ENCODE measurements at places on chromosomes 4 and X. TPM values are rescaled to one million over a fixed set of nuclear protein-coding genes. Genes with fewer than 3 reads are reported as not detected.

Gene DIPK2B
- 9.7 TPM for polyA plus RNA-seq

Gene JAKMIP1
- 0.06 TPM for polyA plus RNA-seq

Gene FAM184B
- 0.84 TPM for polyA plus RNA-seq

Gene ARX
- polyA plus RNA-seq: not detected

Gene TAPT1
- polyA plus RNA-seq: 30.9 TPM

Gene GJB1
- polyA plus RNA-seq: 58.9 TPM

Gene UGT2B15
- 0.07 TPM for polyA plus RNA-seq

Gene TSC22D3
- 122 TPM for polyA plus RNA-seq

Gene PAGE2
- not detected for polyA plus RNA-seq

DNA sequence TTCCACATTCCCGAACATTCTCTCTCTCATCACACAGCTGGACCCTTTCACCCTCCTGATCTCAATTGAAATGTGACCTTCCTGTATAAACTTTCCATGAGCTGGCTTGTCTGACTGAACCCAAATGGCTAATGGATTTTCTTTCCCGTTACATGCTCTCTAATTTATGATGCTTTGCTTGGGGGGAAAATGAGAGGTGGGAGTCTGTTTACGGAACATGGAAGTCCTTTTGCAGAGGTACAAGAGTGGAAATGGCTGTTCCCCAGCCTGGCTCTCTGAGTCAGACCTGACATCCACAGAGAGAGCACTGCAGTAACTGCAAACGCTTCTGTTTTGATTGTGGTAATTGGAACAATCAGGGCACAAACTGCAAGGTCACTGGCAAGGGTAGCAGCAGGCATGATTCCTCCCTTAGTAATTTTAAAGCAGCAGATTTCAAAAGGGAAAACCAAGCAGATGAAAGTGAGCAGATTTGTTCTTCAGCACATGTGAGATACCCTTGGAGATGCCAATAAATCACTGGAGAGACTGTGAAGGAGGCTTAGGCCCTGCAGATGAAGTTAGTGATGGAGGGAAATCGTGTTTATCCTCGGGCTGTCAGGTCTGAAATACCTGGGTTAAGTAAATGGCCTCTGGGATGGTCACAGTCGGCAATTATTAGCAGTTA is 83.9 kb downstream of the SNCA start:
- DNase-seq: peak; percentile 89

GRCh38 chrX:13716905-13717304 is 17.5 kb downstream of the TRAPPC2 start:
- no peak for DNase-seq

- DNase-seq: no peak
Observed at GRCh38 chr4:72468904-72469502, 100.0 kb downstream of the ADAMTS3 start.

DNA sequence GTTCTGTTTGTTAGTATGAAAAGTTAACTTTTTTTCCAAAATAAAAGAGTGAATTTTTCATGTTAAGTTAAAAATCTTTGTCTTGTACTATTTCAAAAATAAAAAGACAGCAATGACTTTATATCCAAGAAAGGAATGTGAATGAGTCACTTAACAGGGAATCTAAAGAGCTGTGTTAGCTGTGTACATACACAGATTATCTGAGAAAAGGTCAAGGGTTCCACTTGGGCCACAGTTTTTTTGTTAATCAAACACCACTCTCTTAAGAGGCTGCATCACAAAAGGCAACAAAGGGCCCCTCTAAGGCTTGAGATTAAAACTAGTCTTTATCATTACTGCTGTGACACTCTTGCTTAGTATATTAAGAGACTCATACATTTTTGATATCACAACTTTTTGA is 82.1 kb downstream of the FIP1L1 start:
- DNase-seq: no peak

DNA sequence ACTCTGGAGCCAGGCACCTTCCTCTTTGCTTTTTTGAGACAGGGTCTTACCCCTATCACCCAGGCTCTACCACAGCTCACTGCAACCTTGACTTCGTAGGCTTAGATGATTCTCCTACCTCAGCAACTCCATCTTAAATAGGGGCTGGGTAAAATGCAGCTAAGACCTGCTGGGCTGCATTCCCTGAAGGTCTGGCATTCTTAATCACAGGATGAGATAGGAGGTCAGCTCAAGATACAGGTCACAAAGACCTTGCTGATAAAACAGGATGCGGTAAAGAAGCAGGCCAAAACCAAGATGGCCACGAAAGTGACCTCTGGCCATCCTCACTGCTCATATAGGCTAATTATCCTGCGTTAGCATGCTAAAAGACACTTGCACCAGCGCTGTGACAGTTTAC is 770.8 kb upstream of the PRKX start:
- DNase-seq: no peak

DNA sequence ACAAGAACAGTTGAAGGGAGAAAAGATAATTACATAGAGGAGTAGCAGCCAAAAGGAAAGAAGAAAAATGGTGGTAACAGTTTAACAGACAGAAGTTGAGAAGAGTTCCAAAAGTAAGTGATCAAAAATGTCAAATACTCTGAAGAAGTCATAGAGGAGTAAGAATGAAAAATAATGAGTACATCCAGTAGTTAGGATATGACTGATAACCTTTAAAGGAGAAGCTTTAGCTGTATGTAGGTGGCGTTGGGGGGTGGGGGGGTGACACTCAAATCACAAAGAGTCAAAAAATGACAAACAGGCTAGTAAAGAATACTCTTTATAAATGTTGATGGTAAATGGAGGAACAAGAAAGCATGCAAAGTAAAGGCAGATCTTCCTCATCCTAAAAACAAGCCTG is 40.6 kb downstream of the RAB33A start:
- no peak for DNase-seq

- no peak for DNase-seq
Observed at GRCh38 chrX:45601052-45601451, 400.4 kb upstream of the DIPK2B start.

- no peak for DNase-seq
Observed at GRCh38 chr4:89906316-89906715, 11.7 kb downstream of the MMRN1 start.

GRCh38 chr4:55973650-55974049 is 24.9 kb downstream of the CEP135 start:
- no peak for DNase-seq

GRCh38 chr4:152962150-152962549 is 26.0 kb downstream of the FHDC1 start:
- DNase-seq: no peak

GRCh38 chr4:174579421-174579820 is 57.1 kb upstream of the HPGD start:
- DNase-seq: no peak

DNA sequence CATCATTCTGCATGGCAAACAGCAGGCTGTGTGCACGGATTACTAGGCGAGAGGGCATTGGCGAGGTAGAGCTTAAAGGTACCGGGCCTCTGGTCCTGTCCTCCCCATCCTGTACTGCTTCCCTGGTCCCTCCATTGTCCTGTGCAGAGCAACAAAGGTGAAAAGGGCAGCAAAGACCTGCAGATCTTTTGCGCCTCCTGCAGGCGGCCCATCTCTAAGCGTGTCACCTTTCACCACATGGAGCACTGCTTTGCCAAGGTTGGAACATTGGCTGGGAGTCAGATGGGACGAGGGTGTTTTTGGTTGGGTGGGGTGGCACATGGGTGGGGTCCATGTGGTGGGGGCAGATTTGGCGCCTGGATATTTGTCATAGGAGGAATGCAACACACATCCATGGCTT is 64.7 kb upstream of the UXT start:
- no peak for DNase-seq

DNA sequence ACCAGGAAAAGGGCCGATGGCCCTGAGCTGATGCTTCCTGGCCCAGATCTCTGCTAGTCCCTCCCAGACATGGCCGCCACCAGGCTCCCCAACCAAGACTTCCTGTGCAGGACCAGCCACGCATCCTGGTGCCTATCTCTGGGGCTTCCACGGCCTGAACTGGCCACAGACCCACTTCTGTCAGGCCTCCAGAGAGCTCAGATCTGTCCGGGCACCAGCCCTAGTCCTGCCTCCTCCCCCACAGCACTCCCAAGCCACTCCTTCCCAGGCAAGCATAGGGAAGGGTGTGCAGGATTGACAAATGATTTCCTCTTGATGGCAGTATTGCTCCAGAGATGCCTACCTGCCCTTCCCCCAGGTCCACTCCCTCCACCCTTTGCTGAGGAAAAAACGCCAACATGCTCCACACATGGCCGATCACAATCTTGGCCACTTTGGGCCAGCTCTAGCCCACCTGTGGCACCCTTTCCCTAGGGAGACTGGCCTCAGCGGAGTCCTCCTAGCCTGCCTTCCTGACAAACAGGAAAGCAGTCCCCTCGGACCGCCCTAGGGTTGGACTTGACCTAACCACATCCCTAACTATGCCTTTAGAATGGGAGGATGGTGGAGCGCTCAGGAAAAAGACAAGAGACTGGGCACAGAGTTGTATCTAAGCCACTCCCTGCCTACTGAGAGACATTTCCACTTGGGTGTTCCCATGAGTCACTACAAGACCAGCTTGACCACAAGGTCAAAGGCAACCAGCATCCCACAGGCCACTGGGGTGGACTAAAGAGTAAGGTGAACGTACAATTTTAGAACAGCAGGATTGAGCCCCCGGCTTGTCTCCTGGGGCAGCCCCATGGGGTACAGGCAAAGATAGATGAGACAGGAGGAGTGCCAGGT is 277.5 kb upstream of the AGTR2 start:
- DNase-seq: peak; percentile 65

DNA sequence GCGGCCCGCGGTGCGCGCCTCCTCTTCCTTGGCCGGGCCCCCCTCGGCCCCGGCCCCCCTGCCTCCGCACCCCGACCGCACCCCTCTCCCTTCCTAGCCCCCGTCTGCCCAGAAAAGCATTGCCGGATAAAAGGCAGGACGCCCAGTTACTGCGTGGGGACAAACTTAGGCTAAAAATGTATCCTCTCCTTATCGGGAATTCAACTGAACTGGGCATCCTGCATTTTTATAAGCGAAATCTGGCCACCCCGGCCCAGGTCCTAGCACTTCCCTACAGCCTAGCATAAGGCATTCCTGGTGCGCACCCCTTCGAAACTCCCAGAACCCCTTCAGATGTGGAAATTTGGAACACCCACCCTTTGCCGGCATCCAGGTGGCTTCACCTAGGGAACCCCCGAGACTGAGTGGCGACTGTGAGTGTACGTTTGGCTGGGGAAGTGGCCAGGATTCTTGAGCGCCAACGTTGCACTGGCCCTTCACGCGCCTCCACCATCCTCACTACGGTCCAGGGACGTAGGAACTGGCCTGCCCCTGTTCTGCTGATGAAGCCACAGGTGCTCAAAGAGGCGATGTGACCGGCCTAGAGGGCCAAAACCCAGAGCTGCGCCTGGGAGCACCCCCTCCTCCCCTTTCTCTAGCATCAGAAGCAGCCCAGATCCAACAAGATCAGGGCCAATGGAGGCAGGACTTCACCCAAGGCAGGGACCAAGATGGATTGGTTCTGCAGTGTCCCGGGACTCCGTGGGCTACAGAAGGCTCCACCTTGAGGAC is 5.7 kb upstream of the RNF4 start:
- no peak for DNase-seq

DNA sequence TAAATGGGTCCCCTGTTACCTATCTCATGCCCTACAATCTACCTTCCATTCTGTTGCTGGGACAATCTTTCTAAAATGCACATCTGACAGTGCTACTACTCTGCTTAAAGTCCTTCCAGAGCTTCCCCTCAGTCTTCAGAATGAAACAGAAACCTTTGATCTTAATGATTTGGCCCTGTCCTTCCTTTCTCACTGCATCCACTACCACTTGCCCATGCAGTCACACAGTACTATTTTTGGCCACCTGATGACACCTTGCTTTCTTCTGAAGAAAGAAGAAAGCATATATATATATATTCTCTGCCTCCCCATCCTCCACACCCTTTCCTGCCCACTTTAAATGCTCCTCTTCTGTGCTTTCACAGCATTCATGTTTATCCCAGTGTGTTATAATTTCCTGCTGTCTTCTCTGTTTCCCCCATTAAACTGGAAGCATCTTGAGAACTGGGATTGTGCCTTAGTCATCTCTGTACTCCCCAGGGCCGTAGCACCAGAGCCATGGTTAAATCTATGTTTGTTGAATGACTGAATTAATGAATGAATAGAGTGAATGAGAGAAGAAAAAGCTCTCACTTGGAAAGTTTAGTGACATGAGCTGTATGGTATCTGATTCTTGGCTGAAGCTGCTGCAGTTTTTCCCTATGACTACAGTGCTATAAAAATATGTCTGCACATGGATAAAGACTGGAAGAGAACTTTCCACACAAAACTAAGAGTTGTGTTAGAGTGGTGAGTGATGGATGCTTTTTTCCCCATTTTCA is 56.2 kb downstream of the RTL9 start:
- no peak for DNase-seq

DNA sequence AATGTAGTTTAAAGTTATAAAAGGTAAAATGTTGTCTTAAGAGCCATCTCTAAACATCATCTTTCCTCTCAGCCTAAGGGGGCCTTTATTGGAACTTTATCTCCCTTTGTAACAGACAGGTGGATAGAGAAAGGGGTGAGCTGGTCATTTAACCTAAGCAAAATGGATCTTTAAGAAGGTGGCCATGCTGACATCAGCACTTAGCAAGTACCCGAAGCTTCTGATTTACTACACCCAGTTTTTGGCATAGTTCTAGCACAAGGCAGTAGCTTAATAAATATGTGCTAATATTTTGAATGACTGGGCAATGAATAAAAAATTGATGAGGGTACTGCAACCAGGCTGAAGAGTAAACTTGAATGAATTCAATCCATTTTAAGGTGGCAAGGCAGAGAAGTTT is 172.7 kb downstream of the GABRG1 start:
- no peak for DNase-seq

- DNase-seq: no peak
Observed at GRCh38 chrX:118872102-118872566, 48.5 kb downstream of the ZCCHC12 start.

DNA sequence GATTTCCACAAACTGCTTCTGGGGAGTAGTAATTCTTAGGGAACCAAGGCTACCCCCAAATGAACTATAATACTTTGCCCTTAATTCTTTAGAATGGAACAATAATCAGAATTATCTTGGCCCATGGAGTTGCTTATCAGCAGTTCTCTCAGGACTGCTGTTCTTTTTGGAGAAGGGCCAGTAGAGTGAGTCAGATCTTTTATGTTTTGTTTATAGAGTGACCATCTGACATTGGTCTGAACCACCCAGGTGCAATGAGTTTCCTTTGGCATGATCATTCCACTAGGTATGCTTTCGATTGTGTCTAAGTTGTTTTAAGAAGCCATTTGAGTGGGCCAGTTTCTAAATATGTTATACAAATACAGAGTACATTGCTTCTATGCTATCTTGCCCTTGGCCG is 31.8 kb downstream of the PRRG1 start:
- DNase-seq: no peak

Data from renal pelvis (tissue), 12 donors.